ENCODE measurements at places on chromosomes 3 and 15. TPM values are rescaled to one million over a fixed set of nuclear protein-coding genes. Genes with fewer than 3 reads are reported as not detected.

GRCh38 chr15:90351479-90352106, 491 bp upstream of the ZNF774 start:
- DNase-seq: no peak
- H3K27me3 ChIP-seq: peaks cover 49% of the 10 kb centered on the region
- H3K27ac ChIP-seq: no peak overlapping the region

- H3K4me3 ChIP-seq: no peak overlapping the region
- no peaks in the 10 kb centered on the region for H3K4me1 ChIP-seq
- H3K36me3 ChIP-seq: no peaks in the 10 kb centered on the region
- H3K27me3 ChIP-seq: no peaks in the 10 kb centered on the region
- DNase-seq: no peak
These were observed 87.0 kb upstream of the NR2E3 start for GRCh38 chr15:71723344-71723743.

Gene IQCH
- 6.2 TPM for total RNA-seq

- no peaks in the 10 kb centered on the region for H3K36me3 ChIP-seq
- no peak overlapping the region for H3K4me3 ChIP-seq
- H3K27ac ChIP-seq: no peak overlapping the region
- H3K27me3 ChIP-seq: no peaks in the 10 kb centered on the region
- no peaks in the 10 kb centered on the region for H3K4me1 ChIP-seq
These were observed 23.1 kb downstream of the NEDD4 start for GRCh38 chr15:55970286-55970685.

GRCh38 chr3:107705046-107705445, 182.3 kb downstream of the BBX start:
- H3K27me3 ChIP-seq: no peaks in the 10 kb centered on the region
- no peaks in the 10 kb centered on the region for H3K4me1 ChIP-seq
- H3K27ac ChIP-seq: no peak overlapping the region
- no peaks in the 10 kb centered on the region for H3K36me3 ChIP-seq
- H3K4me3 ChIP-seq: no peak overlapping the region
- DNase-seq: no peak

Gene DLL4
- total RNA-seq: 0.20 TPM

Gene C3orf22
- not detected for total RNA-seq

Gene LXN
- total RNA-seq: 7.0 TPM

Gene HAPLN3
- 7.1 TPM for total RNA-seq

GRCh38 chr15:76696840-76697239, 208.3 kb downstream of the SCAPER start:
- no peaks in the 10 kb centered on the region for H3K36me3 ChIP-seq
- H3K4me1 ChIP-seq: no peaks in the 10 kb centered on the region
- H3K27ac ChIP-seq: no peak overlapping the region
- no peaks in the 10 kb centered on the region for H3K27me3 ChIP-seq
- DNase-seq: no peak

DNA sequence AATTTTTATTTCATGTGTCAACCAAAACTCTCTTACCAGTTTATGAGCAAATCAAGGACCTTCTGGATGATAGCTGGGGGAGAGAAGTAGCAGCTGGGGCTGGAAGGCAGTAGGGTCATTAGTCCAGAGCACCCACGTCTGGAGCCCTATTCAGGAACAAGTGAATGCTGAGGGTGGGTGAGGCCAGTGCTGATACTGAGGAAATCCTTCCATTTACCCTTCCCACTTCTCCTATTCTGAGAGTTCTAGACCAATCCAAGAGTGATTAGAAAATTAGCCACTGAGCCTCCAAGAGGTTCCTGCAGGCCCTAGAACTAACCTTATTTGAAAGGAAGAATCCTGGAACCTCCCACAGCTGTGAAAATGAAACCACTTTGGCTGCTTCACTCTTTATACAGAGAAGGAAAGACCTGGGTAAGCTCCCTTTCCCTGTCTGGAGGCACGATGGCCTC, 46.2 kb upstream of the VILL start:
- no peaks in the 10 kb centered on the region for H3K4me1 ChIP-seq
- H3K36me3 ChIP-seq: no peaks in the 10 kb centered on the region
- H3K4me3 ChIP-seq: no peak overlapping the region
- DNase-seq: no peak
